H1 (cell line): ENCODE measurements at places on chromosomes 7 and 10.

DNA sequence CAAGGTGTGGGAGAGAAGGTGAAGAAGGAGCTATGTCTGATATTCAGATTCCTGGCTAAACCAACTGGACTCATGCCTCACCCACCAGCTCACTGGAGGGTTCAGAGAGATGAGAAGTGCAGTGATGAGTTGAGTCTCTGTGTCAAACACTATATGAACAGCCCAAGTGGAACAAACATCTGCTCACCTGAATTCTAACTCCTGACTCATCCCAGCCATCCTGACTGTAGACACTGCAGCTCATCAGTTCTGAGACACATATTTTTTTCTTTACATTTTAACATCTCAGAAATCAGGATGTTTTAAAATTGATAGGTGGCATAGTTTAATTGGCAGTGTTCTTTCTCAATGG is 27.3 kb downstream of the GSDME start:
- H3K36me3 ChIP-seq: no peaks in the 10 kb centered on the region
- H3K27ac ChIP-seq: no peak overlapping the region
- H3K4me3 ChIP-seq: no peak overlapping the region
- H3K27me3 ChIP-seq: no peaks in the 10 kb centered on the region

DNA sequence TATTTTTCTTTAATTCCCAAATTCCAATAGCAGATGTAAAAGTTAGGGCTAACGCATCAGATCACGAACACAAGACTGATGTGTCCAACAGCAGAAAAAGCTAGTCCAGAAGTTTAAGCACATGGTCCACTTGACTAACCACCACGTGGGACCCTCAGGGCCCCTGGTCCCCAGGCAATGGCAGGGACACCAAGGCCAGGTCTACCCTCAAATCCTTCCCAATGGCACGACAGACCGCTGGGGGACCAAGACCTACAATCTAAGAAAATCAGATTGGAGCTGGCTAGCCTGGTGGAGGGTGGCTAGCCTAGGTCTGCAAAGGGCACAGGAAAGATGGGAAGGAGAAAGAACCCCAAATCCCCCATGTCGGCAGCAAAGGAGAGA is 1.5 kb downstream of the GIGYF1 start:
- 0 out of 2 replicates have a peak overlapping the region, but pooled peaks have one; percentile 0 for H3K27ac ChIP-seq
- H3K4me3 ChIP-seq: peak overlapping the region; percentile 82
- DNase-seq: no peak
- H3K36me3 ChIP-seq: peaks cover 20% of the 10 kb centered on the region

GRCh38 chr7:130092598-130092997 is 22.3 kb downstream of the KLHDC10 start:
- no peak overlapping the region for H3K4me3 ChIP-seq
- no peaks in the 10 kb centered on the region for H3K36me3 ChIP-seq
- H3K4me1 ChIP-seq: no peaks in the 10 kb centered on the region
- no peak for DNase-seq
- H3K27me3 ChIP-seq: no peaks in the 10 kb centered on the region

GRCh38 chr10:35511647-35512046 is 93.5 kb upstream of the GJD4 start:
- no peak overlapping the region for H3K4me3 ChIP-seq
- H3K4me1 ChIP-seq: no peaks in the 10 kb centered on the region
- H3K27me3 ChIP-seq: no peaks in the 10 kb centered on the region
- no peak for DNase-seq
- H3K36me3 ChIP-seq: no peaks in the 10 kb centered on the region
